ENCODE measurements at places on chromosomes 13 and 19.

GRCh38 chr19:977058-977464 is 7.1 kb upstream of the WDR18 start:
- no peak for DNase-seq

GRCh38 chr13:59631271-59631670 is 532.5 kb downstream of the DIAPH3 start:
- no peak for DNase-seq

DNA sequence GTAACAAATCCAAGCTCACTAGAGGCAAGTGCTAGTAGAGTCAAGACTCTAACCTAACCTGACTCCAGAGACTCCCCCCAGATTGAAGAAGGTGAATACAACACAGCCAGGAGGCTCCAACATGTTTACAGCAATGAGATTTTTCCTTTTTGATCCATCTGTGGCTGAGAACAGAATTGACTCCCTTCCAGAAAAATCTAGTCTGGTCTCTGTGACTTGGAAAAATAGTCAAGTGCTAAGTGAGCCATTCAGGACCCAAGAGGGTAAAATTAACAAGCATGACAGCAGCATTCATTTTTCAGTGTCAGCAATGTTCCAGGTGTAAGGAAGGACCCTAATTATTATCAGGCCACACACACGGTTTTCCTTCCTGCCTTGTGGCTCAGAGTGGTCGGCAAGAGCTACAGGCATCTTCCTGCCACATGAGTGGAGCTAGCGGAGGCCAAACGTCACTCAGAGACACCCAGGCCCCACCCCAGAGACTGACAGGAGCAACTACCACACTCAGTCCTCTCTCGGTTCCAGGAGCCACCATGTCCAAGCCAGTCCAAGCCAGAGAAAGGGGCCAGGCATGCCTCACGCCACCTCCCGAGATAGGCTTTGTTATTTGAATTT is 395.1 kb downstream of the FOXO1 start:
- no peak for DNase-seq

DNA sequence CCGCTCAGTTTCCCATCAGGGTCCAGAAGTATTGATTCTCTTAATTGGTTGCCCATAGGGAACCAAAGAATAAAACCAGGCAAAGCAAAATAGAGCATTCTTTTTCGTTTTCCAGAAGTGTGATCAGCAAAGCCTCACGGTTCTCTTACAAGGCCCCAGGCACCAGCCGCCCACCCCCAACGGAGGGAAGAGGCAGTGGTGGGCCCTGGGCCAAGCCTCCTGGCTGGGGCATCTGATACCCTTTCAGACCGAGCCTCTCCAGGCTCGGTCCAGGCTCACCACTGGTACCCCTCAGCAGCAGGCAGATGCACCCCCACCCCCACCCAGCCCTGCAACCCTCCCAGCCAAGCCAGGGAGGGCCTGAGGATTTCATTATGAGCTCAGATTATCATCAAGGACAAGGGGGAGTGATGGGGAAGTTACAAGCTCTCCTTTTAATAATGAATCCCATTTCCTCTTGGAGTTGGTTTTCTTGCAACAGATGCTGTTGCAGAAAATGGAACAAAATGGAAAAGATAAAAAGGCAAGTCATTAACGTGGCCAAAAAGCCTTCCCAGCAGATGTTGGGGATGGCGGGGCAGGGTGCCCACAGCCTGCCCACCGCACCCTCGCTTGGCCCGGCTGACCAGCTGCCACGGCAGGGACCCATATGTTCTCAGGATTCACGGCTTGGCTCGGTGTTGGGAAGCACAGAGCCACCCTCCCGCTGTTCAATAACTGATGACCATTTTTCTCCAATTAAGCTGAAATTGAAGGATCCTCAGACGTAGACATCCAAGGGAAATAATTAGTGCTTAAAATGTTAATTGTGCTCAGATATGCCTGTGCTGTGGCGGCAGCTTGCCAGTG is 45.9 kb upstream of the KCTD15 start:
- DNase-seq: no peak

- peak; percentile 92 for DNase-seq
Observed at GRCh38 chr13:90447734-90448101, 899.8 kb upstream of the MIR17HG start.

- no peak for DNase-seq
Observed at GRCh38 chr13:63287926-63288325, 1872.3 kb upstream of the PCDH20 start.

DNA sequence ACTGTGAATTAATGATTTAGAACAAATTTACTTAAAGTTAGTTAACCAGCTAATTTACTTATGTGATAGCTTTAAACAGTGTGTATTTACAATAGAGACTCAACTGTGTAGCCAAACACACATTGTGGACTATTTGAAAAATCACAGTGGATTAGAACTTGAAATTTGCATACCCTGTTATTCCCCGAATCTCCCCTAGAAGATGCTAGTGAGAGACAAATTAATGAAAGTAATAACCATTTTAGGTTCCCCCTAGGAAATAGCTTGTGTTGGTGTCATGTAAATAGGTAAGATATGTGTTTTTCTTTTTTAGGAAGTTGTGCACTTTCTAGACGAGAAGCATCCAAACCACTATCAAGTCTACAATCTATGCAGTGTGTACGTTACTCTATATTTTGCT is 98.5 kb downstream of the C1QTNF9 start:
- no peak for DNase-seq
